ENCODE measurements at places on chromosomes 1 and 21.

DNA sequence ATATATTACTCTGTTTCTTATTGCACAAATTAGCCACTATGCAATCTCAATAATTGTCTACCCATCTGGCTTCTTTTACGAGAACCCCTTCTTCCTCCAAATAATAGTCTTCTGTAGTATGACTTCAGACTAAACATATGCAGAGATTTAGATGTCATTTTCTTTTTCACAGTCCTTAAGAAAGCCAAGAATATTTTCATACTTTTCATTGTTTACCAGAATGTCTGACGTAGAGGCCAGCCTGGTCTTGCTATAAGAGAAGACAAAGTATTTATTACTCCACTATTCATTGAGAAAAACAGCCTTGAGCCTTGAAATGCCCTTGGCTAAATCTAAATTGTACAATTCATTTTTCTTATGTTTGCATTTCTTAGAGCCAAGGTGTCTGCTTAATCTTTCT, 714.9 kb upstream of the CXADR start:
- DNase-seq, result no peak

DNA sequence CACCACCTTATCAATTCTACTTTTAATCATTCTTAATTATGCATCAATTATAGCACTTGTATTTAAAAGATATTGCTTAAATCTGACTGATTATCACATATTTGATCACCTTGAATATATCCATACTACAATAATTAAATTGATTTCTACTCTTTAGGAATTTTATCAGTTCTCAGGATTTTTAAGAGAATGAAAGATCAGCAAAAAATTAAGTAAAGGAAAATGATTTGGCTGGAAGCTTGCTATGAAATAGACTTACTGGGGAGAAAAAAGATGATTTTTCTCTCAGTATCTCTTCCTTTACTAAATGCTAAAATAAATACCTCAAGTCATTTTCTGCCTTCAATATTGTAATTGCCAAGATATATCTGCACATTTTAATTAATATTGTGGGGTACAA, 848.6 kb downstream of the LTN1 start:
- no peak for DNase-seq

- DNase-seq, result no peak
These were observed 19.9 kb upstream of the SRSF4 start for GRCh38 chr1:29201595-29202051.

DNA sequence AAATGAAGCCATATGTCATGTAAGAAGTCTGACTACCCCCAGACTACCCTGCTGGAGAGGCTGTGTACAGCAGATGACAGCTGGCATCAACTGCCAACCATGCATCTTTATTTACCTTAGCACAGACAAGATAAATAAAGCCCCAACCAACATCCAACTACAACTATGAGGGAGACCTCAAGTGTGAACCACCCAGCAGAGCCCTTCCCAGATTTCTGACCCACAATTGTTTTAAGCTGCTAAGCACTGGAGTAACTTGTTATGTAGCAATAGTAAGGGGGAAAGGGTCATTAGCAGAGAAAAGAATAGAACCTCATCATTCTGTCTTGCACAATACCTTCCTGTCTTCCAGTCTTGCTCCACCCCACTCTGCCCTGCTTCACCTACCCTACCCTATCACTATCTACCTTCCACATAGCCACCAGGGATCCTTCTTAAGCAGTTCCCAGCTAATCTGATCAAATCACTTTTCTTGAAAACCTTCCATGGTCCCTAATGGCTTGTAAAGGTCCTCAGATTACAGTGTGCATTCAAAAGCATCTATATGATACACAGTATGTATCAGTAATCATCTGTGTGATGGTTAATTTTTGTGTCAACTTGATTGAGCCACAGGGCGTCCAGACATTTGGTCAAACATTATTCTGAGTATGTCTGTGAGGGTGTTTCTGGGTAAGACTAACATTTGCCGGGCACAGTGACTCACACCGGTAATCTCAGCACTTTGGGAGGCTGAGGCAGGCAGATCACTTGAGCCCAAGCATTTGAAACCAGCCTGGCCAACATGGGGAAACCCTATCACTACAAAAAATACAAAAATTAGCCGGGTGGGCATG, 19.6 kb upstream of the RBM15 start:
- DNase-seq, result peak; percentile 13

- no peak for DNase-seq
These were observed 52.6 kb downstream of the CD34 start for GRCh38 chr1:207858281-207858680.

Data from Calu3 (cell line).